ENCODE measurements at places on chromosomes 3 and 15. TPM values are rescaled to one million over a fixed set of nuclear protein-coding genes. Genes with fewer than 3 reads are reported as not detected.

GRCh38 chr15:80977627-80978036 is 12.0 kb downstream of the MESD start:
- no peak overlapping the region for H3K4me3 ChIP-seq
- no peaks in the 10 kb centered on the region for H3K36me3 ChIP-seq
- no peaks in the 10 kb centered on the region for H3K27me3 ChIP-seq
- DNase-seq = peak; percentile 82
- no peak overlapping the region for H3K27ac ChIP-seq
- no peaks in the 10 kb centered on the region for H3K4me1 ChIP-seq

GRCh38 chr15:92884436-92885223 is 15.5 kb upstream of the CHD2 start:
- DNase-seq = no peak
- H3K4me3 ChIP-seq = peak overlapping the region; percentile 94
- H3K4me1 ChIP-seq = peaks cover 57% of the 10 kb centered on the region
- H3K27me3 ChIP-seq = no peaks in the 10 kb centered on the region

The FES gene
- 11.7 TPM for total RNA-seq

The FMN1 gene
- total RNA-seq = 2.2 TPM

DNA sequence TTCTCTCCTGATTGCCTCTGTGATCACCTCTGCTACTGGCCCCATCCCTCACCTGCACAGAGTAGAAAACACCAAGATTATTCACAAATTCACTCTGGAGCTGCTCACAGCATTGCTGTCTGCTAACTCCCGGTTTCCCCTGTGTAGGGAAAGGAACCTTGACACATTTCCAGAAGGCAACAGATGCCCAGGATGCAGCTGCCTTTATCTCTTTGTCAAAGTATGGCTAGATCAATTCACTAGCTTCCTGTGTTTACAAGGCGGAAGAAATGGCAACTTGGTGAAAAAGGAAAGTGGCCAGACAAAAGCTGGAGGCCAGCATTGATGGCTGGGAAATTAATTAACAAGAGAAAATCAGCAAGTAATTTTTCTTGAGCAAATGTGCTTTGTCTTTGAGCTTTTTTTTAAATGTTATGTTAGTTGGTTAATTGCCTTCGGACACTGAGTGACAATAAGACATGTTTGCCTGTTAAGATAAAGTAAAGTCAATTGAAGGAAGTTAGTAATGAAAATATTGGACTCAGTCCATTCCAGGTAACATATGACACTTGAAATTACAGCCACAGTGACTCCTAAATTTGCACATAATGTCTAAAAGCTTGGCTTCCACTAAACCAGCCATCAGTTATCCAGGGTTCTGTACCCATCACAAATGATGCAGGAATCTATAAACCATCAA is 394.6 kb upstream of the IL12A start:
- H3K4me3 ChIP-seq = no peak overlapping the region
- no peaks in the 10 kb centered on the region for H3K36me3 ChIP-seq
- no peaks in the 10 kb centered on the region for H3K27me3 ChIP-seq
- no peak overlapping the region for H3K27ac ChIP-seq

The TMEM207 gene
- total RNA-seq = not detected

DNA sequence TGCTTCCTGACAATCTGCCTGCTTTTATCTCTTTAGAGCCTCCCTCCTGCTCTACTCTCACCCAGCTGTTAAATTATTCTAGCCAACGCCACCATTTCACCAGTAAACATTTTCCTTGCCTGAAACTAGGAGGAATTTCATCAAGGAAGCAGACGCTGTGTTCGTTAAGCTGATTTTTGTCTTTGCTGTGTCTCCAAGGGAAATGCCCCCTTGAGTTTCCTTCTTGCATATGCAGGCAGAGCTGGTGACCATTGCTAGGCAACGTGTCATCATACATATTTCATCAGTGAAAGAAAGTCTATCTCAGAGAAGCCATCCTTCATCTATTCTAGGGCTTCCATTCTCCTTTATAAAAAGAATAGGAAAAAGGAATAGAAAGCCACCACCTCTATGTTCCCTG is 87.0 kb upstream of the ST8SIA2 start:
- no peak overlapping the region for H3K4me3 ChIP-seq
- H3K4me1 ChIP-seq = peaks cover 29% of the 10 kb centered on the region
- DNase-seq = peak; percentile 76
- no peak overlapping the region for H3K27ac ChIP-seq
- no peaks in the 10 kb centered on the region for H3K36me3 ChIP-seq

The FGD5 gene
- 0.25 TPM for total RNA-seq

The SLITRK3 gene
- total RNA-seq = 1.1 TPM

The C3orf22 gene
- not detected for total RNA-seq

GRCh38 chr3:98954242-98954641 is 52.7 kb upstream of the DCBLD2 start:
- H3K27me3 ChIP-seq = no peaks in the 10 kb centered on the region
- H3K4me1 ChIP-seq = no peaks in the 10 kb centered on the region
- no peak for DNase-seq

The GOLGA6D gene
- total RNA-seq = not detected

GRCh38 chr15:48720646-48721045 is 75.1 kb upstream of the FBN1 start:
- H3K4me1 ChIP-seq = peaks cover 5% of the 10 kb centered on the region
- no peak overlapping the region for H3K27ac ChIP-seq

Data from neural progenitor cell (in vitro differentiated cells).